Heart left ventricle (tissue), 16 donors: ENCODE measurements at places on chromosomes 6 and 20.

DNA sequence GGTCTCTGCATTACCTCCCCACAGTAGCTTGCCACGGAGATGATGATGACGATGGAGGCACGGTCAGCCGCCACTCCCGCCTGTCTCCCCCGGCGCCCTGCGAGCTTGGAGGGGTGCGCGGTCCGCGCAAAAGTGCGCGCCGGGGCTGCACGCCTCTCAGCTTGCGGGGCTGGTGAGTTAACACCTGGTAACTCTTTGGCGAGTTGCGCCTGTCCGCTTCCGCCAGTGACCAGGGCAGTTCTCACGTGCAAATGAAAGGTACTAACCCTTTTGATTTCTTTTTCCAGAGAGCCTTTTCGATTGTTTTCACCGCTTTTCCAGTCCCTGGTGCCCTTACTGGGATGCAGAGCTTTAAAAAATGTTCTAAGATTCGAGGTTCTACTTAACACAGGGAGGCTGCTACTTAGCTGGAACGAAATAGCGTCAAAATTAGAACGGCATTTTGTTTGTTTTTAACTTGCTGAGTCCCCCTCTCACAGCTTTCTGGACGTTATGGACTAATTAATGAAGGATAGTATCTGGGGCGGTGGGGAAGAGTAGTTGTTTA is 6.2 kb downstream of the GRIK2 start:
- no peak for DNase-seq

- DNase-seq = no peak
Measured at GRCh38 chr20:40262219-40262618, 426.8 kb downstream of the MAFB start.

DNA sequence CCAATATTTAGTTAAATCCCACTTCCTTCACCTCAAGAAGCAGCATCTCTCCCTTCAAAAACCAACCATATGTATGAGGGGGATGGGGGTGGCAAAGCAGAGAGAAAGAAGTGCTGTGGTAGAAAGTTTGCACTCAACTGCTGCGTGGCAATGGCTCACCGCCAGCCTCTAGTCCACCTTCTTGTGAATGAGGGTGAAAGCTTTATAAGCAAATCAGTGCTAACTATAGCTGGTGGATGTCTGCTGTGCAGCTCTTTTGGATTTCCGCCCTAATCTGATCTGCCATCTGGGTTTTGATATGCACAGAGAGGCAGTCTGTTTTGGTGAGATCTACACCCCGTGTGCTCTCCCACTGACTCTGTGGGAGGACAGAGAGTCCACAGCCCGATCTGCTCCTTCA is 281.2 kb upstream of the SUPT3H start:
- no peak for DNase-seq

- no peak for DNase-seq
Measured at GRCh38 chr6:85986681-85987080, 344.0 kb upstream of the SYNCRIP start.

DNA sequence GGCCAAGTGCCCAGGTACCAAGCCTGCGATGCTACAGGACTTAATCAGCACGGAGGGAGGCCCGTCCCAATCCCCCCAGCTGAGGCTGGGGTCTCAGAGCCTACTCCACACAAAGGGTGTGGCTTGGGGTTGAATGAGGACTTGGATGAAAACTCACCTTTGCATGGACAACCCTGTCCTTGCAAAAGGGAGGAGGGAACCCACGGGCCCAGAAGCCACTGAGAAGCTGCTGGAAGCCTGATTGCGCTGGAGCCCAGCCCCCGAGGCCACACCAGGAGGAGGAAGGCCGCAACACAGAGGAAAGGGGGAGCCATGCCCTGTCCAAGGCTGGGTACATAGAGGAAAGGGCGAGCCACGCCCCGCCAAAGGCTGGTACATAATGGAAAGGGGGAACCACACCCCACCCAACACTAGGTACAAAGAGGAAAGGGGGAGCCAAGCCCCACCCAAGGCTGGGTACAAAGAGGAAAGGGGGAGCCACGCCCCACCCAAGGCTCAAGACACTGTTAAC is 158.8 kb downstream of the DLL1 start:
- DNase-seq = no peak

GRCh38 chr20:50450881-50451752 is 59.1 kb upstream of the PTPN1 start:
- no peak for DNase-seq

GRCh38 chr6:34658605-34659265 is 37.8 kb downstream of the ILRUN start:
- no peak for DNase-seq

- DNase-seq = no peak
Measured at GRCh38 chr6:151701911-151702562, 105.4 kb upstream of the ESR1 start.

GRCh38 chr6:15355683-15356099 is 109.8 kb downstream of the JARID2 start:
- DNase-seq = no peak

DNA sequence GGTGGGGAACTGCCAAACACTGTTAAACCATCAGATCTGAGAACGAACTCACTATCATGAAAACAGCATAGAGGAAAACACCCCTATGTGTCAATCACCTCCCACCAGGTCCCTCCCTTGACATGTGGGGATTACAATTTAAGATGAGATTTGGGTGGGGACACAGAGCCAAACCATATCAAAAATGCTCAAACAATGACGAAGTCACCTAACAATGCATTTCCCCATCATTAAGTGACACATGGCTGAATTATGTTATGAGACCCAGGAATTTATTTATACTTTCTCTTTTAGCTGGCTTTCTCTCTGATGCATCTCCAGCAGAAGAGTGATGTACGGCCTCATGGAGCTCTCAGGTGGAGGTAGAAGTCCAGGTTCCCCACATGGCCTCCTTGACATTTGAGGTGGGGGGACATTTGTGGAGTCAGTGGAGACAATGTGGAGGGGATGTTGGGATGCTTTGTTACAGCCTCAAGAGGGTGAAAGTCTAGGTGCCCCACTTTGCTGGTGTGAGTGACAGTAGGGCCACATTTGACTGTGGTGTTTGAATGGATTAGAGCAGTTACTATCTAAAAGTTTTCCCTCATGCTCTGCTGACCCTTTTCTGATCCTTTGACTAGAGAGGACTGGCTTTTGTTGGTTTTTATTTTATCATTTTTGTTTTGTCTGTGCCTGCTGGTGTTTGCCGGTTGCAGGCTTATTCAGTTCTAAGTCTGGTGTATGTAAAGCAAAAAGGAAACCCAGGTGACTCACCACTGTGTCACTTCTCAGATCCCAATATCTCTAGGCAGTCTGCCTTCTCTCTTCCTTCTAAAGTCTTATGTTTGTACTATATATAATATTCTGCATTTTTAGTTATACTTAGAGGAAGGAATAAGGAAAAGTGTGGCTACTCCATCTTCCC is 18.5 kb upstream of the DCBLD1 start:
- DNase-seq = no peak

DNA sequence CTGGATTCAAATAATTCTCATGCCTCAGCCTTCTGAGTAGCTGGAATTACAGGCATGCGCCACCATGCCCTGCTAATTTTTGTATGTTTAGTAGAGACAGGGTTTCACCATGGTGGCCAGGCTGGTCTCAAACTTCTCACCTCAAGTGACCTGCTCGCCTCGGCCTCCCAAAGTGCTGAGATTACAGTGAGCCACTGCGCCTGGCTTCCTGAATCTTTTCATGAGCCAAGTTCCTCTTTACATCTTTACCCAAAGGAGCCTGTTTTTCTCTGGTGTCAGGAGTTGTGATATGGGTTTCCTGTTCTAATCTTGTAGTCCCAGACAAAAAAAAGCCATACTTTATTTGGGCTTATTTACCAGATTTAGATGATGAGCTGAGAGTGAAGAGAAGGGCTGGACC is 34.4 kb downstream of the PCNA start:
- DNase-seq = peak; percentile 40

- DNase-seq = no peak
Measured at GRCh38 chr6:113989675-113990074, 18.7 kb upstream of the HDAC2 start.

DNA sequence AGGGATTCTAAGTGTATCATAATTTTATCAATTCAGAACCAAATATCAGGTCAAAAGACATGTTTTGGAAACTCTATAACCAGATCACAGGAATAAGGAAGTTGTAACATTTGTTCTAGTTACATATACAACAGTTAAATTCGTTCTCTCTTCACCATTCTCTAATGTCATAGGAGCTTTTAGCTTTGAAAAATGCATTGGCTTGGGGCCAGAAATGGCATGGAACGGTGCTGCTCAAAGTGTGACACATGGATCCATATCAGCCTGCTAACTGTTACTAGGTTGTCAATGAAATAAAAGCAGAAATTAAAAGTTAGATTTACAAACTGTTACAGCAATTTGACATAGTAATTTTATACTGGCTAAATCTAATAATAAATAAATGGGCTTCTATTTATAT is 120.3 kb downstream of the LCA5 start:
- no peak for DNase-seq

DNA sequence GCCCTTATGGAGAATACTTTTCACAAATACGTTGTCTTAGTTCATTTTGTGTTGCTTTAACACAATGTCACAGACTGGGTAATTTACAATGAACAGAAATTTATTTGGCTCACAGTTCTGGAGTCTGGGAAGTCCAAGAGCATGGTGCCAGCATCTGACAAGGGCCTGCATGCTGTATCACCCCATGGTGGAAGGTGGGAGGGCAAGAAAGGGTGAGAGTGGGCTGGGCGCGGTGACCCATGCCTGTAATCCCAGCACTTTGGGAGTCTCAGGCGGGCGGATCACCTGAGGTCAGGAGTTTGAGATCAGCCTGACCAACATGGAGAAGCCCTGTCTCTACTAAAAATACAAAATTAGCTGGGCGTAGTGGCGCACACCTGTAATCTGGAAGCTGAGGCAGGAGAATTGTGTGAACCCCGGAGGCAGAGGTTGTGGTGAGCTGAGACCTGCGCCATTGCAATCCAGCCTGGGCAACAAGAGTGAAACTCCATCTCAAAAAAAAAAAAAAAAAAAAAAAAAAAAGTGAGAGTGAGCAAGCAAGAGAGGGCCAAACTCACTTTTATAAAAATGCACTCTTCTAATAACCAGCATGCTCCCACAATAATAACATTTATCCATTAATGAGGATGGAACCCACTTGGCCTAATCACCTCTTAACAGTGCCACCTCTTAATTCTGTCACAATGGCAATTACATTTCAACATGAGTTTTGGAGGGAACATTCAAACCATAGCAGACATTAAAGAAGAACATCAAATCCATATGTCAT is 36.1 kb downstream of the NCOA7 start:
- DNase-seq = no peak
